ENCODE measurements at places on chromosomes 2 and 18.

DNA sequence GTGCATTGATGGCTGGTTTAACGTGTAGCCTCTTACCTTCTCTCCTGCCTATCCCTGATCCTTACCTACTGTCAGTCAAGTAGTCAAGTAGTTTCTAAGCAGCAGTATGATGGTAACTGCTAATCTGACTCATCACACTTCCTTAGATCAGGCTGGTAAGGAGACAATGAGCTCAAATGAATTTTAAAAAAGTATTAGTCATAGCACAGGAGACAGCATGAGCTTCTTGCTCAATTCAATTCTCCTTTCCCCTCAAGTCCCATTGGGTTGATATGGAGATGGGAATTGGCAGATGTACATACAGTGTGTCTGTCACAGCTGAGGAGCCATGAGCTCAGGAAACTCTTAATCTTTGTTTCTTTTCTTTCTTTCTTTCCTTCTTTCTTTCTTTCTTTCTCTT lies 799.7 kb downstream of the LRP1B start:
- DNase-seq, result no peak

GRCh38 chr2:164696634-164697033 lies 75.4 kb upstream of the GRB14 start:
- DNase-seq, result no peak

GRCh38 chr2:67585400-67585799 lies 188.3 kb downstream of the ETAA1 start:
- DNase-seq, result no peak

DNA sequence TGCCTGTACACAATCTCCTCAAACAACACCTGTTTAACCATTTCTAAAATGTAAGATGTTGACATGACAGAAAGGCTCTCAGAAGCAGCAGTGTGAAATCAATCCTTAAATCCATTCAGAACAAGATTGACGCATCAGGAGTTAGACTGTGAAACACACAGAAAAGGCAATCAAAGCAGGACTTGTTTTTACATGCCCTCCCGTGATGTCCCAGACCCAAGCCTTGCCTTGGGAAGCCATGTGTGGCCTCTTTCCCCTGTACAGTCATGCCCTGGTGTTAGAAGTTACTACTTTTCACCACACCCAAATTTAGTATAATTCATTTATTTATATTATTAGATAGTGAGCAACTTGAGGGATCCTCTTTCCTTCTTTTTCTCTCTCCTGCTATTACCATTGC lies 115.7 kb downstream of the NCKAP5 start:
- DNase-seq, result no peak

DNA sequence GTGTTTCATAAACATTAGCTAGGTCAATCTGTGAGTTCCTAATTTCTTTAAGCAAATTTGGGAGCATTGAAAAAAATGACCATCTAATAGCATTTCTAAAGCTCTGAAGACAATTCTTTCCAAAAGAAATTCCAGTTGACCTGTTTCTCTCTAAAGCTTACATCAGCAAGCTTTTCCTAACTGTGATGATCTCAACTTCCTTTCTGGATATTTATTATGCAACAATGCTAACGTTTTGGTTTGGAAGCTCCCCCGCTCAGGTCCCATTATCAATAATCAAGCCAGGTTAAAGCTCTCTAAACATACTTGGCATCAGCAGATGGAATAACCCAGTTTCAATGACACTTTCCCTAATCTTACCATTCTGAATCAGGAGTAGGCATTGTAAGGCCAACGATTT lies 196.3 kb upstream of the TANK start:
- no peak for DNase-seq

DNA sequence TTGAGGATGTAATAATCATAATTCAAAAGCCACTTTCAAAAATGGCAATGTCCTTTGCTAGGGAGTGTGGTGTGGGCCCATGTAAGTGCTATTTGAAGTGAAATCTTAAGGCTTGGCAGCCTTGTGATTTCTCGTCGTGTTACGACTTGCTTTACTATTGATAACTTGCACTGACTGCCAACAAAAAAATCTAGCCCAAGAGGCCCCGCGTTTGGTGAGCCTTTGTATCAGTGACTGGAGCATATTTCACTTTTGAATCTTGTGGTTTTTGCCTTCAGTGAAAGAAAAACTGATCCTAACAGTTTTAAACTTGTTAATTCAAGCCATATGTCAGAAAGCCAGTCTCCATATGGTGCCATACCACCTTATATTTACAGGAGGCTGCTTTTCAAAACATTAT lies 248.0 kb downstream of the TMEM182 start:
- no peak for DNase-seq

GRCh38 chr2:112244854-112245253 lies 10.0 kb downstream of the ZC3H8 start:
- DNase-seq, result no peak

DNA sequence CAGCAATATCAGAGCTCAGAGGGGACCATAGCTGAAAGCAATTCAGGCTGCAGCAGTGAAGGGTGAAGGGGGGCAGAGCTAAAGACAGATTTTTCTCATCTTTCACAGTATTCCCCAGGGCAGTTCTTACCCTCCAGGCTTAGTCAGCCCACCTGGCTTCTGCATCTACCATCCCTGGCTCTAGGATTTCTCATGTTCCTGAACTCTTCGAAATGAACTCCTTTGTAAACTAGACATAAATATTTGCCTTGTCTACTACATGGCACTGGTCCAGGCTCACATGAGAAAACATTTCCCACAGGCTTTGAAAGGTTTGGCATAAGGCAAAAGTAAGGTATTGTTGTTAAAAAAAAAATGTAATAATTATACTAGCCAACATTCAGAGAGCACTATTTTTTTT lies 23.6 kb upstream of the NEB start:
- no peak for DNase-seq

GRCh38 chr18:74507927-74508326 lies 11.8 kb downstream of the CNDP2 start:
- DNase-seq, result no peak

- no peak for DNase-seq
These were observed 23.4 kb upstream of the TANK start for GRCh38 chr2:161136696-161137324.

GRCh38 chr2:191299010-191299409 lies 53.8 kb downstream of the MYO1B start:
- no peak for DNase-seq

DNA sequence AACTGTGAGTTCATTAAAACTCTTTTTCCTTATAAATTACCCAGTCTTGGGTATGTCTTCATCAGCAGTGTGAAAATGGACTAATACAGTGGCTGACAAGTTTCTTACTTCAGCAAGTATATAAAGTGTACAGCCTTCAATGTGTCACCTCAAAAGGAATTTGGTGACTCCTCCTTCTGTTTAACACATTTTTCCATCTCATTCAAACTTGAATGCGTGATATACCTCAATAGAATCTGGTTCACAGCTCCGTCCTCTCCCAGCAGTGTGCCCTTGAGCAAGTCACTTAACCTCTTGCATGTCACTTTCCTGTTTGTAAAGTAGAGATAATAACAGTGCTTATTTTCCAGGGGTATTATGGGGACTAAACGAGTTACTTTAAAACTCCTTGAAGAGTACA lies 159.6 kb downstream of the CCBE1 start:
- DNase-seq, result no peak

DNA sequence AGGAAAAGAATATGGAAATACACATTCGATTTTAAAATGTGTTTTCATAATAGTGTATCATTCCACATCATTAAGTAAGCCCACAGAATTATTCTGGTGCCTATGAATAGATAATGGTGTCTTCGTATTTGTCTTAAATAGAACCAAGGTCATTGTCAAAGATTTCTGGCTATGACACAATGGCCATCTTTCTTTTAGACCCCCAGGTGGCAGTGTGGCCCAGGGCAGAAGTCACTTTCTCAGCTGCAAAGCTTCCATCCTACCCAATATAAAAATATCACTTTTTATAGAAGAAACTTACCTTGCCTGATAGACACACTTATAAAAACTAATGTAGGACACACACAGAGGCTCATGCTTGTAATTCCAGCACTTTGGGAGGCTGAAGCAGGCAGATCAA lies 57.5 kb downstream of the ZRANB3 start:
- DNase-seq, result no peak

GRCh38 chr2:45834372-45834771 lies 182.9 kb downstream of the PRKCE start:
- DNase-seq, result no peak

Measured in substantia nigra (tissue), 51 donors.